ENCODE measurements at places on chromosomes 1 and 21. TPM values are rescaled to one million over a fixed set of nuclear protein-coding genes. Genes with fewer than 3 reads are reported as not detected.
A peak's percentile ranks its signal among the peaks of the same experiment; 100 is the strongest.

DNA sequence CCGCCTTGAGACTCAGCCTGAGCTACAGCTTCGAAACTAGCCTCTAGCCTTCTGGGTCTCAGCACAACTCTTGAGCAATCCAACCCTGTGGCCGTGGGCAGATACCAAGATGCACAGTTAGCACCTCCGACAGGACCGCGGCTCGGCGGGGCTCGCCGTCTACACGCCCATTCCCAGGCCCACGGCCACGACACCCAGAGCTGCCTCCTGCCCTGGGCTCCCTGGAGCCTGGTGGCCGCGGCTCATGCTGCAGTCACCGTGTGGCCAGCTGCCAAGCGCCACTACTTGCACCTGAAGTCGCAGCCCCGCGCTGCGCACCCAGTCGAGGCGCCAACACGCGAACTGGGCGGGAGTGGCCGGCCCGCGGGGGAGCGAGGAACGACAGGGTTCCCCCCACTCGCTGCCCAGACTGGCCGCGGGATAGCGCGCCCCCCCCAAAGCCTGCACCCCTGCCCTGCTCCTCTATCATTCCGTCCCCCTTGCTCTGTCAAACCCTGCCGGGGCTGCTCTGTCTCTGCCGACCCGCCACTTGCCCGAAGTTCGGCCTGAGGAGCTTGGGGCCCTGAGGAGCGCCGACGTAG is 729 bp upstream of the CDCA8 start:
- peak; percentile 12 for DNase-seq
- H3K27ac ChIP-seq, result peak overlapping the region; percentile 97
- H3K4me1 ChIP-seq, result peaks cover 40% of the 10 kb centered on the region
- H3K4me3 ChIP-seq, result peak overlapping the region; percentile 100
- H3K27me3 ChIP-seq, result no peaks in the 10 kb centered on the region

The SGIP1 gene
- total RNA-seq, result 5.3 TPM

The OR6K3 gene
- total RNA-seq, result not detected

DNA sequence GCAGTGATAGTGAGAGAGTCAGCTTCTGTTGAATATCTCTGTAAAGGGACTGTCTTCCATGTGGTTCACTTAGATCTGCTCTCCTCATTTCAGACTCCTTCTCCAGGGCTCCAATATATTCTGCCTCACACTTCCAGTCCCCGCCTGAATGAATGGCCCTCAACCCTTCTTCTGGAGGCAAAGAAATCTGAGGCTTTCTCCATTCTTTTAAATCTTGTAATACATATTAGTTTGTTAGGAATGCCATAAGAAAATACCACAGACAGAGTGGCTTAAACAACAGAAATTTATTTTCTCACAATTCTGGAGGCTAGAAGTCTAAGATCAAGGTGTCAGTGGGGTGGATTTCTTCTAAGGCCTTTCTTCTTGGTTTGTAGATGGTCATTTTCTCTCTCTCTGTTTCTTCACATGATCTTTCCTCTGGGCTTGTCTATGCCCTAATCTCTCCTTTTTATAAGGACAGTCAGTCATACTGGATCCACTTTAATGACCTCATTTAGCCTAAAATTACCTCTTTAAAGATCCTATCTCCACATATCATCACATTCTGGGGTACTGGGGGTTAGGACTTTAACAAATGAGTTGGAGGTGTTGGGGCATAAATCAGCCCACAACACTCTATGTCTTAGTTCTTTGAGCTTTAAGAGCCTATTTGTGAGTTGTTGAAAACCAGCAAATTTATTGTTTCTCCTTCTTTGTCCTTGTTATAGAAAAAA is 128.5 kb upstream of the KCNK2 start:
- H3K27ac ChIP-seq, result no peak overlapping the region
- no peaks in the 10 kb centered on the region for H3K27me3 ChIP-seq
- DNase-seq, result no peak
- no peak overlapping the region for H3K4me3 ChIP-seq
- no peaks in the 10 kb centered on the region for H3K36me3 ChIP-seq
- peaks cover 4% of the 10 kb centered on the region for H3K4me1 ChIP-seq

The BACE2 gene
- total RNA-seq, result 16.9 TPM

The CHRM3 gene
- total RNA-seq, result 2.7 TPM

The MMEL1 gene
- total RNA-seq, result 0.84 TPM

The DCDC2B gene
- not detected for total RNA-seq

The FBLIM1 gene
- total RNA-seq, result 7.9 TPM

- H3K4me1 ChIP-seq, result peaks cover 3% of the 10 kb centered on the region
- peaks cover 4% of the 10 kb centered on the region for H3K36me3 ChIP-seq
- peaks cover 3% of the 10 kb centered on the region for H3K27me3 ChIP-seq
Measured at GRCh38 chr1:34975771-34976170, 9.4 kb downstream of the TMEM35B start.

GRCh38 chr1:224434691-224435317 is at the start of gene WDR26:
Gene WDR26 (minus strand): TSS chr1:224434797.
- peaks cover 4% of the 10 kb centered on the region for H3K36me3 ChIP-seq
- H3K27ac ChIP-seq, result peak within 1 kb of the TSS; percentile 72

GRCh38 chr1:243325305-243325890 is 69.6 kb downstream of the SDCCAG8 start:
- no peaks in the 10 kb centered on the region for H3K27me3 ChIP-seq
- H3K4me3 ChIP-seq, result no peak overlapping the region
- H3K36me3 ChIP-seq, result peaks cover 4% of the 10 kb centered on the region

DNA sequence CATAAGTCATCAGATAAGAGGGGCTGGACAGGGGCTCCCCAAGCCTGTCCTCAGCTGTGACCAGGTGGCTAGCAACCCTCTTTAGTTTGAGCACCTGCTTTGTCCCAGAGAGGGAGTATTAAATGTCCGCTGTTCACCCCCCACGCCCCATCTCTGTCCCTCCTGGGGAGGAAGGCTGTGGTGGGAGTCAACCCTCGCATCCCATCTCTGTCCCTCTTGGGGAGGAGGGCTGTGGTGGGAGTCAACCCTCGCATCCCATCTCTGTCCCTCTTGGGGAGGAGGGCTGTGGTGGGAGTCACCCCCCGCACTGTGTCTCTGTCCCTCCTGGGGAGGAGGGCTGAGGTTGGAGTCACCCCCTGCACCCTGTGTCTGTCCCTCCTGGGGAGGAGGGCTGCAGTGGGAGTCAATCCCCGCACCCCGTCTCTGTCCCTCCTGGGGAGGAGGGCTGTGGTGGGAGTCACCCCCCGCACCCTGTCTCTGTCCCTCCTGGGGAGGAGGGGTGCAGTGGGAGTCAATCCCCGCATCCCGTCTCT is 72.6 kb upstream of the ABCG1 start:
- DNase-seq, result no peak
- no peak overlapping the region for H3K4me3 ChIP-seq
- H3K4me1 ChIP-seq, result peaks cover 10% of the 10 kb centered on the region

GRCh38 chr1:18452550-18452949 is 28.2 kb upstream of the KLHDC7A start:
- H3K27me3 ChIP-seq, result peaks cover 48% of the 10 kb centered on the region
- DNase-seq, result peak; percentile 18
- no peak overlapping the region for H3K27ac ChIP-seq
- no peaks in the 10 kb centered on the region for H3K36me3 ChIP-seq
- H3K4me3 ChIP-seq, result no peak overlapping the region
- peaks cover 9% of the 10 kb centered on the region for H3K4me1 ChIP-seq

The APCS gene
- not detected for total RNA-seq

- H3K36me3 ChIP-seq, result peaks cover 32% of the 10 kb centered on the region
- DNase-seq, result no peak
- peaks cover 5% of the 10 kb centered on the region for H3K4me1 ChIP-seq
- no peaks in the 10 kb centered on the region for H3K27me3 ChIP-seq
- H3K27ac ChIP-seq, result no peak overlapping the region
- no peak overlapping the region for H3K4me3 ChIP-seq
Measured at GRCh38 chr21:37149411-37149810, 76.4 kb downstream of the TTC3 start.

GRCh38 chr1:224769452-224770335 is 153.6 kb downstream of the CNIH3 start:
- H3K27me3 ChIP-seq, result no peaks in the 10 kb centered on the region
- H3K4me3 ChIP-seq, result no peak overlapping the region
- peaks cover 3% of the 10 kb centered on the region for H3K4me1 ChIP-seq
- no peak overlapping the region for H3K27ac ChIP-seq

The FBXO2 gene
- total RNA-seq, result 0.30 TPM

DNA sequence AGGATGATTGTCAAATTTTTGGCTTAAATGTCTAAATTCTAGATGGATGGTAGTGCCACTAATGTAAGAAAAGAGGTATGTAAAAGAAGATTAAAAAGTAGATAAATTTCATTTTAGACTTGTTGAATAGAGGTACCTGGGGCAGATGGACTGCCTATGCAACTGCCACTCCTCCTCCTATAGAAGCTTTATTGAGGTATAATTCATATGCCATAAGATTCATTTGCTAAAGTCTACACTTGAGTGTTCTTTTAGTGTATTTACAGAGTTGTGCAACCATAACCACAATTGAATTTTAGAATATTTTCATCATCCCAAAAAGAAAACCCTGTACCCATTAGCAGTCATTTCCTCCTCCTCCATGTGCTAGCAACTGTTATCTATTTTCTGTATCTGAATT is 70.6 kb downstream of the FNBP1L start:
- H3K27ac ChIP-seq, result no peak overlapping the region
- H3K4me1 ChIP-seq, result no peaks in the 10 kb centered on the region
- H3K27me3 ChIP-seq, result no peaks in the 10 kb centered on the region
- H3K4me3 ChIP-seq, result no peak overlapping the region
- peaks cover 16% of the 10 kb centered on the region for H3K36me3 ChIP-seq

The CYP2J2 gene
- total RNA-seq, result 1.3 TPM

The ASTN1 gene
- total RNA-seq, result 21.8 TPM

The TMOD4 gene
- total RNA-seq, result 2.7 TPM

DNA sequence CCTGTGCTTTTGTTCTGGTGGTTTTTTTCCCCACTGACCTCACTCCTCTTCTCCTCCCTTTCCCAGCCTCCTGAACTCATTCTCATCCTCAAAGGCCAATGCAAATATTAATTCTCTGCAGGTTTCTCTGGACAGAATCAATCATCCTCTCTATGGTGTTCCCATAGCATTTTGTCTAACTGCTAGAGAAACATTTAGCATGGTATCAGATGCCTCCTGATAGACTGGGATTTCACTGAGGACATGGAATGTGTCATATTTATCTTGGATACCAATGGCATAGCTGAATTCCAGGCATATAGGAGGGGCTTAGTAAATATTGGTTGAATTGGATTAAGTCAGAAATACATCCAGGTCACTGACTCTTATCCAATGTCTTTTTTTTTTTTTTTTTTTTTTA is 46.1 kb upstream of the SRP9 start:
- no peak overlapping the region for H3K27ac ChIP-seq
- H3K36me3 ChIP-seq, result no peaks in the 10 kb centered on the region
- no peaks in the 10 kb centered on the region for H3K27me3 ChIP-seq
- no peak for DNase-seq
- no peaks in the 10 kb centered on the region for H3K4me1 ChIP-seq

- no peak overlapping the region for H3K4me3 ChIP-seq
- H3K36me3 ChIP-seq, result no peaks in the 10 kb centered on the region
- peaks cover 54% of the 10 kb centered on the region for H3K27me3 ChIP-seq
- H3K27ac ChIP-seq, result no peak overlapping the region
- no peak for DNase-seq
Measured at GRCh38 chr1:18546026-18546425, 65.3 kb downstream of the KLHDC7A start.

- DNase-seq, result no peak
- no peak overlapping the region for H3K4me3 ChIP-seq
- H3K4me1 ChIP-seq, result peaks cover 13% of the 10 kb centered on the region
Measured at GRCh38 chr1:241308471-241308870, 48.5 kb downstream of the RGS7 start.

The OR14A2 gene
- not detected for total RNA-seq

The IL12RB2 gene
- total RNA-seq, result 0.36 TPM

The AQP10 gene
- total RNA-seq, result not detected

DNA sequence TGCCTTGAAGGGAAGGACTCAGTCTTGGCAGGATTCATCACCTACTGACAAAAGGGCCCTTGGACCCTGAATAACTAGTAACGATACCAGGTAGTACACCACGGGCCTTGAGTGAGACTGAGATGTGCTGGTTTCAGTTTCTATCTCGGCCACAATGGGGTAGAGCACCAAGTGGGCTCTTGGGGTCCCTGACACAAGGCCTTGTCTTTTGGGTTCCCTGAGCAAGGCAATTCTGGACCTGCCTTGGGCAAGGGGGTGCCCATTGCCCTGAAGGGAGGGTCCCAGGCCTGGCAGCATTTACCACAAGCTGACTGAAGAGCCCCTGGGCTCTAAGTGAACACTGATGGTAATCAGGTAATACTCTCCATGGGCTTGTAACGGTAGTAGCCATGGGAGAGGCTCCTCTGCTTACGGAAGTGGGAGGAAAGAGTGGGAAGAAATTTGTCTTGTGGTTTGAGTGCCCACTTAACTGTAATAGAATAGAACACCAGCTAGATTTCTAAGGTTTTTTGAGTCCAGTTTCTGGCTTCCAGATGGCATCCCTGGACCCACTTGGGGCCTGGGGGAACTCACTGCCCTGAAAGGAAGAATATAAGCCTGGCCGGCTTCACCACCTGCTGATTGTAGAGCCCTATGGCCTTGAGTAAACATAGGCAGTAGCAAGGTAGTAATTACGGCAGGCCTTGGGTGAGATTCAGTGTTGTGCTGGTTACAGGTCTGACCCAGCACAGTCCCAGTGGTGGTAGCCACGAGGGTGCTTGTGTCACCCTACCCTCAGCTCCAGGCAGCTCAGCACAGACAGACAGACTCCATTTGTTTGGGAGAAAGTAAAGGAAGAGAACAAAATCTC is 58.5 kb downstream of the WDR4 start:
- H3K36me3 ChIP-seq, result peaks cover 4% of the 10 kb centered on the region
- peaks cover 11% of the 10 kb centered on the region for H3K27me3 ChIP-seq
- H3K4me1 ChIP-seq, result no peaks in the 10 kb centered on the region
- H3K4me3 ChIP-seq, result no peak overlapping the region

DNA sequence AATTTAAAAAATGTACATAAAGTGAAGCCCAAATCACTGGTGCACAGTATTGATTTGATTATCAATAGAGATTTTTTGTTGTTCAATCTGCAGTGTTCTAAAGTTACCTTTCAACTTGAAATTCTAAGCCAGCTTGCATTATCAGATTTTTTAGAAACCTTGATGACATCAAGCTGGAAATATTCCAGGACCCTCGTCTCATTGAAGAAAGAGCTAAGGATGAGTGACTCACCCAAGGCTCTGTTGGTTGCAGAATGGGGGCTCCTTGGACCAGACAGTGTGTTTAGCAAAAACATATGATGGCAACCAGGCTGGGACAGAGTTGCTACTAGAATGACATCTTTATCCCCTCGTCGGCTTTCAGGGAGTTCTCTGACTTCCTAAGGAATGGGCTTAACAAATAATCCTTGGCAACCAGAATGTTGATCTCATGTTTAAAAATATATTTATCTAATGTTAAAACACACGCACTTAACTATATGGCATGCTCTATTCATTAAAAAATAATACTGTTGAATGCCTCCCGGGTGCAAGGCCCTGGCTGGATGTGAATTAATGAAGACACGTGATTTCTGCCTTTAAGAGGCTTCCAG is 79.7 kb downstream of the RUNX3 start:
- H3K27me3 ChIP-seq, result peaks cover 20% of the 10 kb centered on the region
- peaks cover 3% of the 10 kb centered on the region for H3K4me1 ChIP-seq
- H3K36me3 ChIP-seq, result no peaks in the 10 kb centered on the region
- no peak overlapping the region for H3K27ac ChIP-seq
